Activated B cell treated with CpG ODN at 0.5 μM for 24 hours (primary cell): ENCODE measurements at places on chromosomes 13 and 19. TPM values are rescaled to one million over a fixed set of nuclear protein-coding genes. Genes with fewer than 3 reads are reported as not detected.
A peak's percentile ranks its signal among the peaks of the same experiment; 100 is the strongest.

HCST gene
- total RNA-seq: 2.9 and 3.5 TPM in 2 replicates

GIPR gene
- total RNA-seq: 0.49 and 0.69 TPM in 2 replicates

UBL3 gene
- total RNA-seq: 17.9 and 18.6 TPM in 2 replicates

CYP2F1 gene
- not detected in 2 replicates for total RNA-seq

RETN gene
- not detected in 2 replicates for total RNA-seq

POU2F2 gene
- 508 and 577 TPM in 2 replicates for total RNA-seq

PSG7 gene
- not detected in 2 replicates for total RNA-seq

AXL gene
- not detected in 2 replicates for total RNA-seq

GPR183 gene
- total RNA-seq: 84.5 and 86.4 TPM in 2 replicates

DNA sequence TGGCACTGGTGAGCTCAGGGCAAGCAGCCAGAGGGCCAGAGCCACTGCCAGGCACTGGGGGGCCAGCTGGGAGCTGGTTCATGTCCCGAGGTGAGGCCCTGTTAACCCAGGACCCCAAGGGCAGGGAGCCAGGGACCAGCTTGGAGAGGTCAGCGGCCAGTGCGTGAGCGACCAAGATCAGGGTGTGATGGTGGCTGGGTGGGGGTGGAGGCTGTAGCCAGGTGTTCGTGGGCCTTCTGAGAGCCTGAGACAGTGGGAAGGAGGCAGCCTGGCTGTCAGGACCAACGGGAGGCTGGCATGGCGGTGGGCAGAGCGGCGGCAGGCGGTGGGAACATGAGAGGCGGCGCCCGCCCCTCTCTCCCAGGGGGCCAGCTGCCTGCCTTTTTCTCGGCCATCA, 8.1 kb upstream of the KPTN start:
- no peak overlapping the region for H3K4me3 ChIP-seq
- no peaks in the 10 kb centered on the region for H3K27me3 ChIP-seq
- no peak overlapping the region for H3K27ac ChIP-seq
- H3K4me1 ChIP-seq: peaks cover 5% of the 10 kb centered on the region
- DNase-seq: no peak
- peaks cover 67% of the 10 kb centered on the region for H3K36me3 ChIP-seq

- no peak overlapping the region for H3K27ac ChIP-seq
- H3K27me3 ChIP-seq: no peaks in the 10 kb centered on the region
- H3K36me3 ChIP-seq: no peaks in the 10 kb centered on the region
Measured at GRCh38 chr13:20470136-20470535, 55.5 kb downstream of the CRYL1 start.

DNA sequence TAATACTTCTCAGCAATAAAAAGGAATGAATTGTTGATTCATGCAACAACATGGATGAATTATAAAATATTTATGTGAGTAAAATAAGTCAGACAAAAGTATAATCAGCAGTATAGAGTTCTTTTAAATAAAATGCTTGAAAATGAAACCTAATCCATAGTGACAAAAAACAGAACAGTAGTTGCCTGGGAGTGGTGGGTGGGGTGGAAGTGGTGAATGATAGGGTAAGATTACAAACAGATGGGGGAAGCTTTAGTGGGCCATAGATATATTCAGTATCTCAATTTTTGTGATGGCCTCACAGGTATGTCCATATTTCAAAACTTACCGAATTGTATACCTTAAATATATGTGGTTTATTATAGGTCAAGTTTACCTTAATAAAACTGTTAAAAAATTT, 124.9 kb upstream of the UBL3 start:
- no peaks in the 10 kb centered on the region for H3K4me1 ChIP-seq
- no peak overlapping the region for H3K27ac ChIP-seq
- peaks cover 8% of the 10 kb centered on the region for H3K27me3 ChIP-seq
- H3K4me3 ChIP-seq: no peak overlapping the region
- DNase-seq: no peak
- H3K36me3 ChIP-seq: no peaks in the 10 kb centered on the region

DNA sequence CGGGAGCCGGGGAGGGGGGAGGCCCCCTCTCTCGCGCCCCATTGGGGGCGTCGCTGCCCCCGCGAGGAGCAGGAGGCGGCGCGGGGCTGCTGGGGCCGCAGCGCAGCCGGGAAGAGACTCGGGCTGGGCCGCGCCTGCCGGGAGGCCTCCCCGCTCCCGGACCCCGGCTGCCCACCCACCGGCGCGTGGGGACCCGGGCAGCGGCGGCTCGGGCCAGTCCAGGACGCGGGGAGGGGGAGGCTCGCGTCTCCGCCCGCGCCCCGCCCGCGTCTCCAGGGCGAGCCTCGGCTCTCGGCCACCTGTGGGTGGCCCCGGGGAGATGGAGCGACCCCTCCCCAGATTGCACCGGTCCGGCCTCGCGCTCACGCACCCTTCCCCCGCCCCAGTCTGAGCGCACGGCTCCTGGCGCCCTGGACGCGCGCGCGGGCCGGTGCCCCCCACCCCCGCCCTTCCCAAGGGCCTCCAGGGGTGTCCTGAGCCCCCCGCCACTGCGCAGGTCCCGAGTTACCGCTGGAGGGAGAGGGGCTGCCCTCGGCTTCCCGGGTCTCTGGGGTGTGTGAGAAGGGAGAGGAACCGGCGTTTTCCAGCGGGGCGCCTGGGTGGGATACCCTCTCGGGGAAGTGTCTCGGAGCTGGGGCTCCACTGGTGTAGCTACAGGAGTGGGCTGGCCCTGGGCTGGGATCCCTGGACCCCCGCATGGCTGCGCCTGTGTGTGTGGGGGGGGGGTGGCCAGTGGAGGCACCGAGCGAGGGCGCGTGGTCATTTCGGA, 645 bp downstream of the PALM start:
- H3K36me3 ChIP-seq: no peaks in the 10 kb centered on the region
- H3K4me3 ChIP-seq: no peak overlapping the region
- H3K27ac ChIP-seq: no peak overlapping the region
- H3K4me1 ChIP-seq: peaks cover 3% of the 10 kb centered on the region
- H3K27me3 ChIP-seq: peaks cover 29% of the 10 kb centered on the region
- DNase-seq: no peak

GRCh38 chr13:39918620-39919236, 263.3 kb downstream of the COG6 start:
- no peak overlapping the region for H3K27ac ChIP-seq
- H3K4me1 ChIP-seq: no peaks in the 10 kb centered on the region
- peaks cover 14% of the 10 kb centered on the region for H3K27me3 ChIP-seq
- DNase-seq: no peak
- H3K36me3 ChIP-seq: no peaks in the 10 kb centered on the region

GRCh38 chr19:38020311-38020710, 113.3 kb downstream of the SIPA1L3 start:
- peaks cover 29% of the 10 kb centered on the region for H3K36me3 ChIP-seq
- H3K4me3 ChIP-seq: no peak overlapping the region
- no peak for DNase-seq
- peak overlapping the region; percentile 61 for H3K27ac ChIP-seq
- H3K4me1 ChIP-seq: peaks cover 86% of the 10 kb centered on the region

DNA sequence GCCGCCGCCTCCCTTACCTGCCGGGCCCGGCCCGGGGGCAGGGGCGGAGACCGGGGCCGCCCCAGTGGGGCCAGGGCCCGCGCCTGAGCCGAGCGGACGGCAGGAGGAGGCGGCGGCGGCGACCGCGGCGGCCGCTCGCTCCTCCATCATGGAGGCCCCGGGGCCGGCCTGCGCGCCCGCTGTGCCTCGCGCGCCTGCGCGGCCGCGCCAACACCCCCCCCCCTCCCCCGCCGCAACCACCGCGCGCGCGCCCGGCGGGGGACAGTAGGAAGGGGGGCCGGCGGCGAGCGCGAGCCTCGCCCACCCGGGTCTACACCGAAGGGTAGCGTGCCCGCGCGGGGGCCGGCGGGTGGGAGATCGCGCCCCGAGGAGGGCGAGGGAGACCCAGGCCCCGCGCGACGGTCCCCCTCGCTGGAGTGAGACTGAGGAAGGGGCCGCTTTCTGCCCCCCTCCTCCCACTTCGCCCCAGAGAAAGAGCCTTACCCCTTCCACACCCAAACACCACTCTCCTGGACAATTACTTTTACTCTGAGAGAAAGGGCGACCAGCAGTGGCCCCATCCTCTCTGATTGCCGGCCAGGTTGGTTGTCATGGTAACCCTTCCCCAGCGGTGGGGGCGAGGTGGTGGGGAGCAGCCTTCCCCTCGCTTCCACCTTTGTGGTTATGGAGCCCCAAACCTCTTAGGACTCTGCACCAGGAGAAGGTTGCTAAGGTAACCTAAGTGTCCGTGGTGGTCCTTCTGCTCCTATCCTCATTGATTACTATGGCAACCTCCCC, at the start of gene STRN4:
Gene STRN4, minus strand, starts transcription at position 170 of the 777 bp plus-strand sequence. Its CDS starts 20 bp downstream, at position 150.
- peaks cover 64% of the 10 kb centered on the region for H3K4me1 ChIP-seq
- H3K27ac ChIP-seq: peak within 1 kb of the TSS; percentile 83
- DNase-seq: peak; percentile 51
- H3K27me3 ChIP-seq: no peaks in the 10 kb centered on the region

- H3K27me3 ChIP-seq: no peaks in the 10 kb centered on the region
- peaks cover 4% of the 10 kb centered on the region for H3K4me1 ChIP-seq
- no peaks in the 10 kb centered on the region for H3K36me3 ChIP-seq
- H3K4me3 ChIP-seq: no peak overlapping the region
- no peak overlapping the region for H3K27ac ChIP-seq
- DNase-seq: no peak
Measured at GRCh38 chr13:40508127-40508526, 158.3 kb downstream of the FOXO1 start.

- no peak overlapping the region for H3K27ac ChIP-seq
- peaks cover 13% of the 10 kb centered on the region for H3K36me3 ChIP-seq
- no peak for DNase-seq
- peaks cover 34% of the 10 kb centered on the region for H3K4me1 ChIP-seq
- H3K27me3 ChIP-seq: no peaks in the 10 kb centered on the region
Measured at GRCh38 chr13:95689582-95689926, 12.6 kb downstream of the DNAJC3 start.

GRCh38 chr13:67466569-67466968, 236.4 kb upstream of the PCDH9 start:
- H3K27me3 ChIP-seq: no peaks in the 10 kb centered on the region
- no peak overlapping the region for H3K27ac ChIP-seq
- H3K4me1 ChIP-seq: no peaks in the 10 kb centered on the region
- H3K36me3 ChIP-seq: no peaks in the 10 kb centered on the region

DNA sequence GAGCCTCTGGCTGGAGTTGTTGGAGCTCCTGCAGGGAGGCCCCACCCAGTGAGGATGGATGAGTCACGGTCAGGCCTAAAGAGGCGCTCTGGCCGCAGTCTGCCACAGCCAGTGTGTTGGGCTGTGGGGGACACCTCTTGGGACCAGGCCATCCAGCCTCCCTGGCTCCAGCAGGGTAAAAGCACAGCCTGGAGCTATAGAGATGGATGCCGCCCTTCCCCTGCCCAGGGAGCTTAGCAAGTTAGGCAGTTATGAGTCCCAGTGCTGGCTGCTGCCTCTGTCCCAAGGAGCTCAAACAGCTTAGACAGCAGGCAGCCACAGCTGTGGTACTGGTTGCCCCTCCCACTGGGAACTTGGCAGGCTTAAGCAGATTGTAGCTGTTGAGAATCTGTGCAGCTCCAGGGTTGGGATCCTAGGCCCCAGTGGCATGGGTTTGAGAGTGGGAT, 100.9 kb downstream of the NDFIP2 start:
- H3K27ac ChIP-seq: no peak overlapping the region
- H3K27me3 ChIP-seq: no peaks in the 10 kb centered on the region
- no peaks in the 10 kb centered on the region for H3K36me3 ChIP-seq
- no peak overlapping the region for H3K4me3 ChIP-seq

- DNase-seq: no peak
- H3K27me3 ChIP-seq: no peaks in the 10 kb centered on the region
- no peaks in the 10 kb centered on the region for H3K4me1 ChIP-seq
- H3K27ac ChIP-seq: no peak overlapping the region
Measured at GRCh38 chr13:108933061-108933460, 303.6 kb downstream of the MYO16 start.

GRCh38 chr13:101661839-101662238, 209.4 kb downstream of the ITGBL1 start:
- H3K36me3 ChIP-seq: no peaks in the 10 kb centered on the region
- no peak overlapping the region for H3K27ac ChIP-seq
- no peaks in the 10 kb centered on the region for H3K27me3 ChIP-seq
- H3K4me3 ChIP-seq: no peak overlapping the region

DNA sequence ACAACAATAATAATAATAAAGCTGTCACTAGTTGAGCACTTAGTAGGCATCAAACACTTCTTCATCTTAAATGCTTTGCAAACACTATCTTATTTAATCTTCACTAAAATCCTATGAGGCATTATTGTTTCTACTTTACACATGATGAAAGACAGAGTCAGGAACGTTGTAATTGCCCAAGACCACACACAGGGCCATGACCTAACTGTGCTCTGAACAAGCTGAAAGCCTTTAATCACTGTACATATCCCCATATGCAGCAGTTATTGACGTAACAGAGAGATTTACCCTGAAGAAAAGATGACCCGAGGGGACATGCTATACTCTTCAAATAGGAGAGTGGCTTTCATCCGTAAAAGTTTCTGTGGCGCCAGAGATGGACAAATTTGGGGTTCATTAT, 53.0 kb downstream of the SACS start:
- no peaks in the 10 kb centered on the region for H3K36me3 ChIP-seq
- no peak for DNase-seq
- peaks cover 68% of the 10 kb centered on the region for H3K4me1 ChIP-seq

- H3K27me3 ChIP-seq: no peaks in the 10 kb centered on the region
- H3K27ac ChIP-seq: no peak overlapping the region
- no peaks in the 10 kb centered on the region for H3K36me3 ChIP-seq
- H3K4me1 ChIP-seq: no peaks in the 10 kb centered on the region
- no peak overlapping the region for H3K4me3 ChIP-seq
Measured at GRCh38 chr19:9076901-9077300, 10.0 kb upstream of the OR1M1 start.

DNA sequence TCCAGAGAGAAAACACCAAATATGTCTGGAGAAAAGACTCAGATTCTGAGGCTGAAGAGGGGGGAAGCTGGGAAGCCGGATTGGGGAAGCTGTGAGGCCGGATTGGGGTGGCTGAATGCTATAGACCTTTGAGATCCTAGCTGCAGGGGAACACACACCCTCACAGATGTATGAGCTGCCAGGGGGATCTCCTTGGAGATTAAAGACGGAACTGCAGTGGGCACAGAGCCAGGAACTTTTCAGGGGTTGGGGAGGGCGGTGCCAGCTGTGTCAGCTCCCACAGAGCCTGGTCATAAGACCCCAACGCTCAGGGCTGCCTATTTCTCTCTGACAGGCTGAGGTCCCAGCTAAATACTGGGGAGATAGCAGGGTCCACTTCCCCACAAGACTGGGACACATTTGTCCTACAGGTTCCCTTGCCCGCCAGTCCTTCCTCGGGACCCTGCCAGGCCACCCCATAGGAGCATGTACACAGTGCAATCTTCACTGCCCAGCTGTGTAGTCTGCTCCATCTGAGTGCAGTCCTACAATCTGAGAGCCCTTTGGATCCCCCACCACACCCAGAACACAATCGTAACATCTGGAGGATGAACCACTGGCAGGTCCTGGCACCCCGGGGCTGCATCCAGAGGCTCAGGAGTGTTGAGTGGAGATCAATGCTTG, 1893.9 kb downstream of the PCDH9 start:
- H3K4me3 ChIP-seq: no peak overlapping the region
- H3K27me3 ChIP-seq: no peaks in the 10 kb centered on the region
- no peaks in the 10 kb centered on the region for H3K36me3 ChIP-seq

- DNase-seq: no peak
- H3K27me3 ChIP-seq: no peaks in the 10 kb centered on the region
- no peak overlapping the region for H3K4me3 ChIP-seq
- H3K27ac ChIP-seq: no peak overlapping the region
Measured at GRCh38 chr13:97631158-97631557, 197.2 kb downstream of the RAP2A start.
